ENCODE measurements at places on chromosomes 3 and 15.

DNA sequence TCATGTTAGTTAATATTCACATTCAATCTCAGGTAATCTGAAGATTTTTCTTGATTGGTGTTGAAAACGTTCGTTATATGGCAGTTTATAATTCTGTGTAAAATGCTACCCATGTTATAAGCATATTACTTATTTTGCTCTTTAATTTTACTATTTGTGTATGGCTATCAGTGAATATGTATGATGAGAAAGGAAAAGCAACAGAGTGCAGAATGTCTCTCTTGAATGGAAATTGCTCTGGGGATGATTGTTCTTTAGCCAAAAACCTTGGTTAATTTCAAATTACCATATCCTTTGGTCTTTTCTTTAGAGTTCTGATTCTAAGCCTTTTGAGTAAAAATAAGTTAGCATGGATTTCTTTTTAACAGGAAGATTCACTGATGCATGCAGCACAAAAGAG, 2.5 kb downstream of the SERPINI1 start:
- no peak for DNase-seq

DNA sequence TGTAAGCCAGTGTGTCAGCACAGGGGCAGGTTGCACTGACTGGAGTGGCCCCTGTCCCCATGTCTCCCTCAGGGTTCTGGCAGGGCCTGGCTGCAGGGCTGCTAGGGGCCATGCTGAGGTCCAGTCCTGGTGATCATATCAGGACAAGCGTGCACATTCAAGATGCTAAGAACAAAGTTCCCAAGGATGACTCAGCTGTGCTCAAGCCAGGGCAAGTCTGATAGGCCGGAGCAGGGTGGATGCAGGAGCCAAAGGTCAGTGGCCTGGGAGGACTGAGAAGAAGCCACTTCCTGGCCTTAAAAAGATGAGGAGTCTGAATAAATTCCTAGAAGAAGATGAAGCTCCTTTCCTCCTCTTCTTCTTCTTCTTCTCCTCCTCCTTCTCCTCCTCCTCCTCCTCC, 353.2 kb downstream of the AGBL1 start:
- DNase-seq = no peak

- DNase-seq = no peak
These were observed 107.6 kb downstream of the IMPG2 start for GRCh38 chr3:101212730-101213129.

DNA sequence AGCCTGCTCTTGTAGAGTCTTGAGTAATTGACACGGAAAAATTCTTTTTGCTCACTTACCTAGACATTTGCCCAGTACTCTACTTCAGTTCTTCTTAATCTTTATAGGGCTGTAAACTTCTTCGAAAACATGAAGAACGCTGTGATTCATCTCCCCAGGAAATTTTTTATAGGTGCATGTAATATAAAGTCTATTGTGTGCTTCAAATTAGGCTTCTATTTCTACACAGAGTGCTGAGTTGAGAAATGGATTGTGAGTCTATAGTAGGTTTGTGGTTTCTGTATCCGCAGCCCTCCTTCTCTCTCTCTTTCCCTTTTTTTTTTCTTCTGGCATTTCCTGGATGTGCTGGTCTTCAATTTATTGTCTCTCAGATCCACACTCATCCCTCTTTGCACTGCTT, 183.3 kb upstream of the DCBLD2 start:
- DNase-seq = no peak

- no peak for DNase-seq
These were observed 10.2 kb downstream of the SNRK start for GRCh38 chr3:43296565-43296964.

- DNase-seq = no peak
These were observed 101.4 kb upstream of the HACD2 start for GRCh38 chr3:123686251-123686650.

- DNase-seq = peak; percentile 95
These were observed 54.6 kb upstream of the MYZAP start for GRCh38 chr15:57537072-57537471.

GRCh38 chr3:47901280-47901833, 98.4 kb downstream of the DHX30 start:
- no peak for DNase-seq

- no peak for DNase-seq
These were observed 84.0 kb upstream of the TLE3 start for GRCh38 chr15:70181626-70182255.

- no peak for DNase-seq
These were observed 22.5 kb downstream of the ATP1B3 start for GRCh38 chr3:141898908-141899307.

- no peak for DNase-seq
These were observed 620.8 kb downstream of the FGF12 start for GRCh38 chr3:192106543-192106942.

DNA sequence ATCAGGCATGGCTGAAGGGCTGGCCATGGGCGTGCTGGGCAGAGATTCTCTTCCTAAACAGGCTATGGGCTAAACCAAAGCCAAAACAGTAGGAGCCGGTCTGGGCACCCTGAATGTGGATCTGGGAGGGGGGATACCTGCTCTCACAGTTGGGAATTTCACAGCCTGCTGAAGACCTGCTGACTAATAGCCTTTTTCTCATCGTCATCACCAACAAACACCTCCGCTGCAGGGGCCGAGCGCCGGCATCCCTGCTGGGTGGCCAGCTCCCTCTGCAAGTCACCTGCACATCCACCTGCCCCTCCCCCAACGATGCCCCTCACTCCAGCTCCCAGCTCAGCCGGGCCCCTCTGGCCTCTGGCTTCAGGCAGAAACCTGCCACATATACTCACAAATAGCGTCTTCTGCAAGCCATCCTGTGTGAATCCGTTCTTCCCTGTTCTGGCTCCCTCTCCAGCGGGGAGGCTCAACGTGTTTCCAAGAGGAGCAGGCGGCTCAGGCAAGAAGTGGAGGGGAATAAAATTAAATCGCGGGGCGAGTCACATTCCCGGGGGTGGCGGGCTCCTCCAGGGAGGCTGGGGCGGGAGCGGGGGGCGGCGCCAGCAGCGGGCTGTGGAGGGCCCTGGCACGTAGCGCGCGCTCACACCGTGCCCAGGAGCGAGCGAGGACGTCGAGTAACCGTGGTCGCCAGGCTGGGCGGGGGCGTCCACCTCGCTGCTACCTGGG, 466 bp downstream of the IQSEC1 start:
- no peak for DNase-seq

GRCh38 chr15:61889706-61890105, 170.5 kb downstream of the VPS13C start:
- no peak for DNase-seq

- no peak for DNase-seq
These were observed 49.6 kb downstream of the WDR72 start for GRCh38 chr15:53709821-53710220.
